ENCODE measurements at places on chromosomes 2 and 18.

DNA sequence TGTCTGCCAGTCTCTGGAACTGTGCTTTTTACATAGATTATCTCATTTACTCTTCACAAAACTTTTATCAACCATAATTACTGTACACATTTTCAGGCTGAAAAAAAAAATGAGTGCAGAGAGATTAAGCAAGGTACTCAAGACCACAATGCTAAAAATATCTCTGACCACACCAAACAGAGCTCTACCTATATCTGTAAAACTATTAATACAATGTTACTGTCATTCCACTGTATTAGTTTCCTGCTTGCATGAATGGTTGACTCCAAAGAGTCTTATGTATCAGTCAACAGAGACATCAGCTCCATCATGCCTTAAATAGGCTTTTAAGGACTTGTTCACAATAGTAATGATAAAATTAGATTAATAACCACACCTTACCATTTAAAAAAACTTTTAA lies 134.7 kb upstream of the CCDC150 start:
- no peak for DNase-seq

DNA sequence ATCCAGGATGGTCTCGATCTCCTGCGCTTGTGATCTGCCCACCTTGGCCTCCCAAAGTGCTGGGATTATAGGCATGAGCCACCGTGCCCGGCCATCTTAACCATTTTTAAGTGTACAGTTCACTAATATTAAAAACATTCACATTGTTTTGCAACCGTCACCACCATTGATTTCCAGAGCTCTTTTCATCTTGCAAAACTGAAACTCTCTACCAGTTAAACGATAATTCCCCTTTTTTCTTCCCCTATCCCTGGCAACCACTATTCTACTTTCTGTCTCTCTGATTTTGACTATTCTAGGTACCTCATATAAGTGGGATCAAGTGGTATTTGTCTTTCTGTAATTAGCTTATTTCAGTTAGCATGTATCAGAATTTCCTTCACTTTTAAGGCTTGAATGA lies 16.8 kb upstream of the NEUROD1 start:
- no peak for DNase-seq

GRCh38 chr2:101830555-101830954 lies 133.0 kb downstream of the MAP4K4 start:
- DNase-seq, result no peak

GRCh38 chr2:11434443-11434842 lies 31.5 kb downstream of the E2F6 start:
- no peak for DNase-seq

DNA sequence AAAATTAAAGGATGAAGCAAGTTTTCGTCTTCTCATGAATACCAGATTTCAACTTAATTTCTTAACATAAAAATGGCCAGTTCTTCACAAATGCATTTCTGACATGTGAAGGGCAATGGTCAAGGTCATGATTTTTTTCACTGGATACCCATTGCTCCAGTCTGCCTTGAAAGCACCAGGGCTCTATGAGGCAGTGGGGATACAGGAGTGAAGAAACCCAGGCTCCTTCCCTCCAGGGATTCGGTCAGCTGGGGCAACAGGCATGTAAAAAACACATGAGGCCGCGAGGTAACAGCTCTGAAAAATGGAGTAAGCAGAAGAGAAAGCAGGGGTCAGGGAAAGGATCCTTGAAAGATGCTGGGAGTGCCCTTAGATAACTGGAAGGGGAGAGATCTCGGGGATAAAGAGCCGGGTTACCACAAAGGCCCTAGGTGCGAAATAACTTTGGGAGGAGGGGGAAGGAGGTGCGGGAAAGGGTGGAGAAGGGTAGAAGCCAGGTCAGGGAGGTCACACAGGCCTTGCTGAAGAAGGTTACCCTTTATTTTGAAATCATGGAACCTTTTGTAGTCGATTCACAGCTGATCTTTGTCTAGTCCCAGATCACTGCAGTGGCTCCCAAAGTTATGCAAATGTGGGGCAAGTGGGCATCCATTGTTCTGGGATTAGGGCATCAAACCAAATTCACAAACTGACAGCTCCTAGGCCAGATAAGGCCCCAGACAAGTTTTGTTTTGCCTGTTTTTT lies 5.2 kb upstream of the SPRED2 start:
- DNase-seq, result no peak

- DNase-seq, result no peak
Observed at GRCh38 chr18:22900558-22901238, 32.4 kb upstream of the RBBP8 start.

All from SHP77 (cell line).